ENCODE measurements at places on chromosomes 2 and 18.

DNA sequence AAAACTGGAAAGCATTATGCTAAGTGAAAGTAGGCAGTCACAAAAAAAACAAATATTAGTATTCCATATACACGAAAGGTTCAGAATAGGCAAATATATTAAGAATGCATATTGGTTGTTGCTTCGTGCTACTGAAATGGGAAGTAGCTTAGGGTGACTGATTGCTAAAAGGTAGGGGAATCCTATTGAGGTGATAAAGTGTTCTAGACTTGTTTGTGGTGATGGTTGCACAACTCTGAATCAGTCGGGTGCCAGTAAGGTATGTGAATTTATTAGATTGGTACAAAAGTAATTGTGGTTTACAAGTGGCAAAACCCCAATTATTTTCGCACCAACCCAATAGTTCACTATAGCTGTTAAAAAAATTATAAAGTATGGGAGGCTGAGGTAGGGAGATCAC is 20.7 kb downstream of the USP34 start:
- no peak for DNase-seq

- no peak for DNase-seq
Measured at GRCh38 chr2:56834686-56835085, 650.9 kb downstream of the CCDC85A start.

DNA sequence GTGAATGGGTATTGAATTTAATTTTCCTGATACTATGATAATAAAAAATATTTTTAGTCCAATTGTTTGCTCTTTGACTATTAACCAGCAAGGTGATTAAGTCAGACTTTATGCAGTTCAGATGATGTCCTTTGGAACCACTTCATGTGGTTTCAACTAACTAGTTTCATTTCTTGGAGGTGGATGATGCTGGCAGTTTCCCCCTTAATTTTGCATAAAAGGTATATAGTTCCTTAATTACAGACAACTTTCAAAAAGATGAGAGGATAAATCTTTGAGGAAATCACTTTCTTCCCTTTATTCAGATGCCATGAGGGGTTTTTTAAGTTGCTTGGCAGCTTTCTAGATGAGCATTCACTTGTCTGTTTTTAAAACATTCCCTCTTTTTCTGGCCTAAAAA is 223.1 kb downstream of the PHLPP1 start:
- DNase-seq = no peak

- no peak for DNase-seq
Measured at GRCh38 chr2:210188755-210189154, 17.5 kb upstream of the KANSL1L start.

GRCh38 chr18:57004366-57005121 is 142.3 kb upstream of the BOD1L2 start:
- peak; percentile 24 for DNase-seq

- DNase-seq = peak; percentile 59
Measured at GRCh38 chr2:149561309-149561926, 26.2 kb downstream of the MMADHC start.

- no peak for DNase-seq
Measured at GRCh38 chr18:23159344-23159743, 24.1 kb downstream of the CABLES1 start.

DNA sequence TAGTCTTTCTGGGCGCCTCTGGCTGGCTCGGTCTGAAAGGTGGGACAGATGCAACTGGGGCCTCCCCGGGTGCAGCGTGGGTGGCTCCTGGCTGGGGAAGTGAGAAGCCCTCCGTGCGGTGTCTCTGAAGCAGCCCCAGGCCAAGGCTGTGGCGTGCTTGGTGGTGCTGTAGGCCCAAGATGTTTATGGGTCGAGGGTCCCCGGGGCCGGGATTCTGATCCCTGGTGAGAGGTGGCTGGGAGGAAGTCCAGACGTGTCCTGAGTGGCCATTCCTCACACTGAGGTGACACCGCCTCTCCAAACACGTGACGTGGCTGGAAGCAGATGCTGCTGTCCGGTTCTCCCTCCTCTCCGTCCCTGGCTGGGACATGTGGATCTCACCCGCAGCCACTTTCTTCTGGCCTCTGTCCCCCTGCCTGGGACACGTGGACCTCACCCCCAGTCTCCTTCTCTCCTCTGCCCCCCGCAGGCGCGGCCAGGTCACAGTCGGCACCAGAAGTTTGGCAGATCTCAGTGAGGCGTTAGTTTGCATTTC is 12.6 kb downstream of the RTP5 start:
- DNase-seq = no peak

- peak; percentile 64 for DNase-seq
Measured at GRCh38 chr2:235595422-235596010, 101.7 kb downstream of the AGAP1 start.

DNA sequence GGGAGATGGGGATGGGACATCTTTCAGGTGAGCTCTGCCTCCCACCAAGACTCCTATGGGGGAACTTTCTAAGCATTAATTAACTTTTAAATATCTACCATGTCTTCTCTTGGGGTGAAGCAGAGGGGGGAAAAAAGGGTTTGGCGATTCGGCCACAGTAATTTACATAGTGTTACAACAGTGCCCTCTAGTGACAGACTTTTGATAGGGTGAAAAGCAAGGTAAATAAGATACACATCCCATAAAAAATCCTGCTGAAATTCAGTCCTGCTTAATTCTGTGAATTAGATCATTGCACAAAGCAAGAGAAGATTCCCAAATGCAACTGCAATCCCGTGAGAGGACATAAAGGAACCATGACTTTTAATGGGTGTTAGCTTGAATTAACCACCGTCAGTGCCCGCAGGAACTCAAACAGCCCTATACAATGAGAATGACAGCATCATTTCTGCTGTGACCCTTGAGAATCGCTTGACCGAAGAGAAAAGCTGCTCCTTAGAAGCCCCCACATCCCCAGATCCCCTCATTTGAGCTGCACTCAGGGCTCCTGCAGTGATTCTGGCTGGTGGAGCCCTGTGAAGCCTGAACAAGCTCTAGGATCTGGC is 32.8 kb downstream of the FAM124B start:
- no peak for DNase-seq

GRCh38 chr2:101704046-101704466 is 6.5 kb downstream of the MAP4K4 start:
- no peak for DNase-seq

- DNase-seq = no peak
Measured at GRCh38 chr2:111995148-111995547, 59.9 kb upstream of the TMEM87B start.

- no peak for DNase-seq
Measured at GRCh38 chr2:154827286-154827685, 128.8 kb downstream of the KCNJ3 start.

DNA sequence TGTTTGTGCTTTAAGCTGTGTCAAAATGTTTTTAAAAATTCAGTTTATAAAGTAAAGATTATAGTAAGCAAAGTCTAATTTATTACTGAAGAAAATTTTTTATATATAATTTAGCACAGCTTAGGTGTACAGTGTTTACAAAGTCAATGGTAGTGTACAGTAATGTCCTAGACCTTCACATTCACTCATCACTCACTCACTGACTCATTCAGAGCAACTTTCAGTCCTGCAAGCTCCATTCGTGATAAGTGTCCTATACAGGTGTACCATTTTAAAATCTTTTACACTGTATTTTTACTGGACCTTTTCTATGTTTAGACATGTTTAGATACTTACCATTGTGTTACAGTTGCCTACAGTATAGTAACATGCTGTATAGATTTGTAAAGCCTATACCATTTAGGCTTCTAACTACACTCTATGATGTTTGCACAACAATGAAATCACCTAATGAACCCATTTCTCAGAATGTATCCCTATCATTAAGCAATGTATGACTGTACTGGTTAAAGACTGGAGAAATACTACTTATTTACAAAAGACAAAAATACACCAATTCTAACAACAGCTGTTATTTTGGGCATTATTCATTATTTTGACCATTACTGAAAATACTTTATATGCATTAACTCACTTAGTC is 95.1 kb downstream of the STRN start:
- no peak for DNase-seq

DNA sequence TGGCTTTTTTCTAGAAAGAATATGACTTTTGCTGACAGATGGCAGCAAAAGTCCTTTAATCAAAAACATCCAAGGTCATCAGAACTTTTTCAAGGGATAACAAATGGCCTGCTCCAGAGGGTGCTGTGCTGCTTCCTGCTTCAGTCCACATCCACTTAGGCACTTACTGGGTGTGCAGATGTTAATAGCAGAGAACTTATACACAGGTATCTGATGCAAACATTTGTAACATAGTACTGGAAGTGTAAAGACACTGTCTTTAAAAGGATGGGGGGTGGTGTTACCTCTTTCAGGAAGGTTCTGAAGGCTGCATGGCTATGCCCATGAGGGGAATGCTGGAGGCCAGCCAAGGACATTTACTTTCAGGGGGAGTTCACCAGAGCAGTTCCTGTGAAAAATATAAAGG is 5.5 kb downstream of the HOXD8 start:
- DNase-seq = peak; percentile 81

GRCh38 chr2:44549856-44550255 is 188.1 kb downstream of the CAMKMT start:
- DNase-seq = no peak

DNA sequence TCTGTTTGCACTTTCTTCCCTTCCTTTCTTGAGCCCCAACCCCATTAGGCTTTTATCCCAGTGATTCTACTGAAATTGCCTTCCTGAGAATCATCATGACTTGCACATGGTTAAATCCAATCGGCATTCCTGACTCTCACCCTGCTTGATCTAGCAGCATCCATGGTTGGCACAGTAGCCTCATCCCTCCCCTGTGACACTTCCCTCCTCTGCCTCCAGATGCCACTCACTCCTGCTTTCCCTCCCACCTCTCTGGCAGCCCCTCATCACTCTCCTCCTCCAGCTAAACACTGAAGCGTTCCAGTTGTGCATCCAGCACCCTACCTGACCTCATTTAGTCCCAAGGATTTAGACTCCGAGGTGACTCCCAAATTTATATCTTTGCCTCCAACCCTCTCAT is 114.7 kb downstream of the GALNT14 start:
- no peak for DNase-seq

- no peak for DNase-seq
Measured at GRCh38 chr2:12549641-12550040, 167.1 kb upstream of the TRIB2 start.

- no peak for DNase-seq
Measured at GRCh38 chr2:148810081-148810480, 64.9 kb upstream of the KIF5C start.

- DNase-seq = no peak
Measured at GRCh38 chr2:64283641-64284361, 139.6 kb upstream of the PELI1 start.

- DNase-seq = no peak
Measured at GRCh38 chr2:150101947-150102346, 385.5 kb downstream of the RND3 start.

DNA sequence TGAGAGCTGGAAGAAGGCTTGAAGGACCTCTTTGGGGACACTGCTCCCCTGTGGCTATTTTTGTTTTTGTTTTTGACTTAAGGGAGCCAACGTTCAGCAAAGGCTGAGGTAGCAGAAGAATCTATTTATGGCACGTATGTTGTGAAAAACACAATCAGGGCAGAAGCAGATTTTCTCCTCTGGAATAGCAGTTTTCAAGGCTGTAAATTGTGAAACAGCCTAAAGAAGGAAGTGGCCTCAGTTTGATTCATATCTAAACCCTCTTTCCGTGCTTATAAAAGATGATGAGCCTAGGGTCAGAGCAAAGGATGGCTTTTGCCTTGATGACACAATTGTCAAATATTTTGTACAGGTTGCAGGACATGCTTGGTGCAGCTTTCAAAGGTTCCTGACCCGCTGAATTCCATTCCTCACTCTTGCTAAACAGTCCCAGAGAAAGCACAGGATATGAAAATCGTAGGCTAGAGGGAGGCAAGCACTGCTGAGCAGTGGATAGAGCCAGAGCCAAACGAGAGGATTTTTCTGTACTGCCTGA is 106.2 kb upstream of the DLX2 start:
- DNase-seq = no peak

DNA sequence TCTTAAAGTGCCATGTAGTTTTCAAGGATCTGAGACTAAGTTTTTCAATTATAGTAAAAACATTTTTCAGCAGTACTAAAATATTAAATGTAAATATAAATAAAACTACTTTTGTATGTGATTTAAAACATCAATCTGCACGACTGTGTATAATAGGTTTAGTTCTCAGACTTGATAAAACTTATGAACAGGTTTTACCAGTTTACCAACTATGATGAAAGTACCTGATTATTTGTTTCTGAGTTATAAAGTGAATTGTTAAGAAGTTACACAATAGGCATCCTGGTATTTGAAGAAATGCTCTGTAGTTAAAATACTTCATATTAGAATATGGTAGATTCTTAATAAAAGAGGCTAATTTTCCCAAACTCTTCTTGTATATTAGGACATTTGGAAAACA is 14.8 kb downstream of the RELCH start:
- DNase-seq = no peak

DNA sequence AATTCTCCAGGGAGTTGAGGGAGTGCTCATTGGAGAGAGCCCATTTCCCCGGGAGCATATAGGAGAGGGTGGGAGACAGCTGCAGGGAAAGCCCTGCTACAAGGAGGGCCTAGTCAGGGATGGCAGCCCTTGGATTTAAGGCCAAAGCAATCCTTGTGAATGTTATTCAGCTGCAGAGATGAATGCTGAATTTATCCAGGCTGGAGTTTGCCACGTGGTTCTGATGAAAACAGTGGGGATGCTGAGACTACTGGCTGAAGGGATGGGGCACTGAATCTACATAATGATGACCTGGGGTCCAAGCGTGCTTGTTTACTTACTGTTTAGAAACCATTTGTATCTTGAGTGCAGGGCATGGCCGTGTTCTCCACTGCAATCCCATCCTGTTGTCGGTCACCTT is 35.6 kb upstream of the RNF149 start:
- DNase-seq = no peak

- DNase-seq = no peak
Measured at GRCh38 chr2:236403125-236403524, 138.9 kb upstream of the ASB18 start.

GRCh38 chr2:226832061-226832460 is 3.8 kb upstream of the RHBDD1 start:
- DNase-seq = no peak

GRCh38 chr2:219465659-219466561 is 31.3 kb downstream of the SPEG start:
- no peak for DNase-seq

- DNase-seq = peak; percentile 86
Measured at GRCh38 chr2:112181571-112182290, 43.5 kb downstream of the FBLN7 start.

GRCh38 chr2:86468162-86469033 is 27.2 kb downstream of the KDM3A start:
- no peak for DNase-seq

DNA sequence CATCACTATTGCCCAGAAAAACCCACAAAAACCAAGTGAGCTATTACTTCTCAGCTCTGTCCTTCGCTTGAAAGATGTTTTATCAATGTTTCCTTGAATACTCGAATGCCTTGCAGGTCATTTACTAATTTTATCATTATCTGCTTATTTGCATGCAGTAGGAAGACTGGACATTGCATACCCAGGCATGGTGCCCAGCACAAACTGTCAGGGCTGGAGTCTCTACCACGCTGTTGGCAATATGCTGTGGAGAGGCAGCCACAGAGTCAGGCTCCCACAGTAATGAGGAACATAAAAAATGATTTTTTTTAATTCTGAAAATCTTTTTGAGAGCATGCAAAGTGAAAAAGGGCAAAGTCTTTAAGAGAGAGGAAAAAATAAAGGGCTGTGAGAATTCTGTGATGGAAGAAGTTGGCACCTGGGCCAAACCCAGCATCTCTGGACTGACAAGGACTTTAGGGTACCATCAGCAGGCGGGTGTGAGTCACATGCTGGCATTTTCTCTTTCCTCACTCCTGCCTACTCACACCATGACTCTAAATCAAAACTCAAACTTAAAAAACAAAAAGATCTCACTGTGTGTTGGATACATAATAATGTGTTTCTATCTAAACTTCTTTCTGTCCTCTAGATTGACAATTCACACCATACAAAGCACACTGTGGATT is 709.8 kb upstream of the FANCL start:
- DNase-seq = no peak

Measured in DMS79 treated with DMSO at 0.1 percent for 48 hours (cell line).